ENCODE measurements at places on chromosomes 13 and 19.

- no peak for DNase-seq
Observed at GRCh38 chr13:33940256-33940655, 122.3 kb downstream of the RFC3 start.

DNA sequence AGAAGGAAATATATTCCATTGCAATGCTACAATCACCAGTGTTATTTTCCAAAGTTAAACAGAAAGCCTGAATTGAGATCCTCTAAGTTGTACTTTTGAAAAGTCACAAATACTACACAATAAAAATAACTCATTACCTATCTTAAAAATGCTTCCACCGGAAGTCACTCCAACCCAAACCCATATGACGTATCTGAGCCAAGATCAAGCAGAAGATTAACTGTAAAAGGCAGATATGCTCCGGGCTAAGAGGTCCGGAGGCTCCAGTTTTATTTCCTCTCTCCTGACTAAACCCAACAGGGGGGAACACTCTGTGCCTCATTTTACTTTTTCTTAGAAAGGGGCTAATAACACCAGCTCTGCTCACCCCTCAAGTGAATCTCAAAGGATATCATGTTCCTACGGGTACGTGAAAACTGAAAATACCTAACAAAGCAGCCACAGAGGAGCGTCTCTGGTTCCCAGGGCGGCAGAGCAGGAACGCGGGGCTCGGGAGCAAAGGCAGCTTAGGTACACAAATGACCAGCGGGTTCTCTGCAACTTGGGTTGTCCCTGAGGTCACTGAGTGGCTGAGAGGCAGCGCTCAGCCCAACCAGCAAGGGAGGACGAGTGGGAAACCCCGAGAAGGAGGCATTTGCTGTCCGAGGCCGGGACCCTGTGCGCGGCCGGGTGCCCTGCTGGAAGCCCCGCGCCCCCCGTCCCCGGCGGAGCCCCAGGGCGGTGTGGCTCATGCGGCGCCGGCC is 750 bp downstream of the RAB20 start:
- DNase-seq, result no peak

- no peak for DNase-seq
Observed at GRCh38 chr19:46726971-46727501, 10.1 kb upstream of the PRKD2 start.

DNA sequence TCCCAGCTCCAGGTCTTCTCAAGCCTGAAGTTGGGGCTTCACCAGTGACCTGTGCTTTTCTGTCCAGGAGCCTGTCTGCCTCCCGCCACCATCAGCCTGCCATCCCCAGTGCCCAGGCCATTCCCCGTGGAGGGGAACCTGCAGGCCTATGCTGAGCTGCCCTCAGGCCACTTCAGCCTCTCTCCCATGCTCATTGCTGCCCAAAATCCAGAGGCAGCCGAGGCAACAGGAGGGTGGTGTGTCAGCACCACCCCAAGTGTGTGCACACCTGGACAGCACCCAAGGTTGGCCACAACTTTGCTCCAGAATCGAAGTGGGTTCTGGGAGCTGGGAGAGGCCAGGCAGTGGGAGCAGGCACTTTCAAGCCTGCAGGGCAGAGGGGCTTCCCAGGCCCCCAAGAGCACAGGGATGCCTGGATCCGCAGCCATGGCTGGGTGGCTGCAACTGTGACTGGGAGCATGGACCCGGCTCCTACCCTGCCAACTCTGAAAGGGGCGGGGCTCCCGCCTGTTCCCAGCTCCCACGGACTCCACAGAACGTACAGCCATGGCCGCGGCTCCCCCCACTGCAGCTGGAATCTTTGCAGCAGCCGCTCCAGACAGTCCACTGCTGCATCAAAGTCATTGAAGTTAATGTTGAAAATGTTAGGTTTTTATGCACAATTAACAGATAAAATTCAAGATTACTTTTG is 1747.0 kb downstream of the OLFM4 start:
- no peak for DNase-seq

DNA sequence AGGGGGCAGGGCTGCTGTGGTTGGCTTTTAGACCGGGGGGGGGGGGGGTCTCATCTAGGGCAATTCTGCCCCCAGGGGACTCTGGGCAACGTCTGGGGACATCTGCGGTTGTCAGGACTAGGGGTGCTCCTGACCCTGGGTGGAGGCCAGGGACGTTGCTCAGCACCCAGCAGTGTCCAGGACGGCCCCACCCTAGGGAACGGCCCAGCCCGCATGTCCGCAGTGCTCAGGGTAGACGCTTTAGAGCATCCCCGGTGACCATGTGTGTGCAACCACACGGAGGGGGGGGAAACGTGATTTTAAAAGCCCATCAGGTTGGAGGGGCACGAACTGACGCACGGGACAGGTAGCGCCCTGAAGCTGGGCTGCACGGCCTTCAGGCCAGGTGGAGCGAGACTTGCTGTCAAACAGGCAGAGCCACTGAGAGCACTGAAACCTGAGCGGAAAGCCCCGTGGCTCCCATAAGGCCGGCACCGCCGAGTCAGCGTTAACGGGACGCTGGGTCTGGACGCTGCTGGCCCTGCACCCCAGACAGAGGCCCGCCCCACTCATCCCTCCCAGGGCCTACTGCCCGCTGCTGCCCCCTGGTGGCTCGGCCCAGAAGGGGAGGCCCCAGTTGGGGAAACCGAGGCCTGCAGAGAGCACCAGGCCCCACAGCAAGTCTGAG is 8.3 kb downstream of the CACTIN start:
- peak; percentile 39 for DNase-seq

- DNase-seq, result no peak
Observed at GRCh38 chr13:51815848-51816247, 11.9 kb upstream of the DHRS12 start.

DNA sequence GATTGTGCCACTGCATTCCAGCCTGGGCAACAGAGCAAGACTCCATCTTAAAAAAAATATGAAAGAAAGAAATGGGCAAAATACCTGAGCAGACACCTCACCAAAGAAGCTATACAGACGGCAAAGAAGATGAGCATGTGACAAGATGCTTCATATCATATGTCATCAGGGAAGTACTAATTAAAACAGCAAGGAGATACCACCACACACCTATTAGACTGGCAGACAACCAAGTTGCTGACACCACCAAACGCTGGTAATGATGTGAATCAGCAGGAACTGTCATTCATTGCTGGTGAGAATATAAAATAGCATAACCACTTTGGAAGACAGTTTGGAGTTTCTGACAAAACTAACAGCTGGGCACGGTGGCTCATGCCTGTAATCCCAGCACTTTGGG is 11.5 kb upstream of the TFDP1 start:
- no peak for DNase-seq

DNA sequence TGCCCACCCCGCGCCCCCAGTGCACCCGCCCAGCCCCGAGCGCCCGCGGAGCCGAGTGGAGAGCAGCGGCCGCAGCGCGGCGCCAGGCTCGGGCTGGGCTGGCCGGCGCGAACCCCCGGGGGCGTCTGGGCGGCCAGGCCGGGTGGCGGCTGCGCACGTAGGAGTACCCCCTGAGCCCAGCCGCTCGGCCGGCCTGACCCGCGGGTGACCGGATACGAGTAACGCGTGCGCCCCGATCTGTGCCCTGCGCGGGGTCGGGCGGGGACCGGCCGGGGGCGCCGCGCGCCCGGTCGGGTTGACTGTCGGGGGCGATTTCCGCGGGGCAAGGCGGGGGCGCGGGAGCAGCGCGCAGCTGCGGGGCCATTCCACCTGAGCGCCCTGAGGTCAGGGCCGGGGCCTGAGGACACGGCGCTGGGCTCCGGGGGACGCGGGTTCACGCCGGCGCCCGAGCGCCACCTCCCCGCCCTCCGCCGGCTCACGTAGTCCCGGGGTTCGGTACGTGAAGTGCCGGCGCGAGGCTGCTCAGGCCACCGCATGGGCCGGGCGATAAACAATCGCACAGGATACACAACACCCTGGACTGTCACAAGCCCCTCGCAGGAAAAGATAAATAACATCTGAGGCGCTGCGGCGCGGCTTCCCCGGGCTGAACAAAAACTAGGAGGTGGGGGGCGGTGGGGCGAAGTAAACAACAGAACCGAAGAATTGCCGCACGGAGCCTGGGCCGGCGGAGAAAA is 37.6 kb upstream of the FLT1 start:
- no peak for DNase-seq

DNA sequence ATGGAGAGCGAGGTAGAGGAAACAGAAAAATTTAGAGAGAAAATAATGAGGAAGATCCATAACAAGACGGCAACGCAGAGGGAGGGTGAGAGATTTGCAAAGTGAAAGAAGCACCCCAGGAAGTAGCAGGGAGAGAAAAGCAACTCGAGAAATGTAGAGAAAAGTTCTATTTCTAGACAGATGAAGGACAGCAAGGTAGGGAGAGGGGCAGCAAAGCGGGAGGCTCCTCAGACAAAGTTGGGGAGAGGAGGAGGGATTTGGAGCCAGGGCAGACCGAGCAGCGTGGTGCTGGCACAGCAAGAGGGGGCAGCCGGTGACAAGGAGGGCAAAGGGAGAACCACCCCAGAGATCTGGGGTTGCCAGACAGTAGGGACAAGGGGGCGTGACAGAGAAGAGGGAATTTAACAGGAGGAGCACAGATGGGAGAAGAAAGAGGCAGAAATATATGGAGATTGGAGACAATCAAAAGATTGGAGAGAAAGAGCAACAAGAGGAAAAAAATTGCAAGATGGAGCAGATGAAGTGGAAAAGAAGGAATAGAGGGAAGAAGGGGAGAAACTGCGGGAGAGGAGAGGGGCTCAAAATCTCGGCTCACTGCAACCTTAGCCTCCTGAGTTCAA is 989 bp downstream of the ZNF766 start:
- no peak for DNase-seq

GRCh38 chr13:49980266-49980665 is 16.6 kb upstream of the TRIM13 start:
- no peak for DNase-seq

GRCh38 chr13:100115693-100116254 is 26.9 kb downstream of the PCCA start:
- no peak for DNase-seq

GRCh38 chr13:41122838-41123237 is 9.8 kb downstream of the KBTBD6 start:
- no peak for DNase-seq

DNA sequence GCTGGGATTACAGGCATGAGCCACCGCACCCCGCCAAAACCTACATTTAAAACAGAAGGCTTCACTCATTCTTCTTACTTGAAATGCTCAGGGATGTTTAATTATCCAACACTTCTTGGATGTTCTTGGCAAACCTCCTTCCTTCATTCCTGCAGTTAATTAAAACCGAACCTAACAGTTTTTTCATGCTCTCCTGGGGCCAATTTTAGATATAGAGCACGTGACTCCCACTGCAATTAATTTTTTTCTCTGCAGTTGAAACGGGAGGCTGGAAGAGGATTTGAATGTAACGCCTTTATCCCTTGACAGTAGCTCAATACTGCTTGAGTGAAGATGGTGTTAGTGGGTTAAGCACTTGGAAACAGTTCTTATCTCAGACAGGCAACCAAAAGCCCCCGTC is 4.6 kb upstream of the ACTL9 start:
- no peak for DNase-seq

GRCh38 chr19:47762615-47763308 is 15.7 kb upstream of the SELENOW start:
- no peak for DNase-seq

DNA sequence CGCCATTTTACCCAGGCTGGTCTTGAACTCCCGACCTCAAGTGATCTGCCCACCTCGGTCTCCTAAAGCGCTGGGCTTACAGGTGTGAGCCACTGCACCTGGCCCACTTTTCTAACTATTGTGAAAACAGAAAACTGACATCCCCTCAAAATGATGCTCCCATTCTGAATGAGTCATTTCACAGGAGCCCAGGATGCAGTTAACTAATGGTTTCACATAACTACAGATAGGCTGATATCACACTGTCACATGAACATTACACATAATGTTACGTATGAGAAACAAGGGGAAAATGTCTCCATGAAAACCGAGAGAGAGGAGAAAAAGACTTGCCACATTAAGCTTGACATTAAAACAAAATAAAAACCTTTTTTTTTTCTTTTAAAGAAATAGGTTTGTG is 37.5 kb downstream of the N4BP2L2 start:
- DNase-seq, result no peak

DNA sequence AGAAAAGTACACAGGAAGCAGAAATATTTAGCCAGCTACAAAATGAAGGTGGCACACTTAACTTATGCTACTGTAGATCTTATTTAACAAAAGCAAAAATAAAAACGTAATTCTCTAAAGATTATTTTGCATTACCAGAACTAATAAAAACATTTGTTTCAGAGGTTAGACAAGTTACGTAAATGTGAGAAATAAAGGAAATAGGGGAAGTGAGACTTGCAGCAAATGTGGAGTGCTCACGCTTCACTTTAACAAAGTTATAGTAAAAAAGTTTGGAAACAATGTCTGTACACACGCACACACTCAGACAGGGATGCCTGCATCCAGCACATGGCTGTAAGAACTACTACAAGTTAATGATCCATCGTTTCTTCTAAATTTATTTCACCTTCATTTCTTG is 83.7 kb downstream of the NALCN start:
- no peak for DNase-seq

DNA sequence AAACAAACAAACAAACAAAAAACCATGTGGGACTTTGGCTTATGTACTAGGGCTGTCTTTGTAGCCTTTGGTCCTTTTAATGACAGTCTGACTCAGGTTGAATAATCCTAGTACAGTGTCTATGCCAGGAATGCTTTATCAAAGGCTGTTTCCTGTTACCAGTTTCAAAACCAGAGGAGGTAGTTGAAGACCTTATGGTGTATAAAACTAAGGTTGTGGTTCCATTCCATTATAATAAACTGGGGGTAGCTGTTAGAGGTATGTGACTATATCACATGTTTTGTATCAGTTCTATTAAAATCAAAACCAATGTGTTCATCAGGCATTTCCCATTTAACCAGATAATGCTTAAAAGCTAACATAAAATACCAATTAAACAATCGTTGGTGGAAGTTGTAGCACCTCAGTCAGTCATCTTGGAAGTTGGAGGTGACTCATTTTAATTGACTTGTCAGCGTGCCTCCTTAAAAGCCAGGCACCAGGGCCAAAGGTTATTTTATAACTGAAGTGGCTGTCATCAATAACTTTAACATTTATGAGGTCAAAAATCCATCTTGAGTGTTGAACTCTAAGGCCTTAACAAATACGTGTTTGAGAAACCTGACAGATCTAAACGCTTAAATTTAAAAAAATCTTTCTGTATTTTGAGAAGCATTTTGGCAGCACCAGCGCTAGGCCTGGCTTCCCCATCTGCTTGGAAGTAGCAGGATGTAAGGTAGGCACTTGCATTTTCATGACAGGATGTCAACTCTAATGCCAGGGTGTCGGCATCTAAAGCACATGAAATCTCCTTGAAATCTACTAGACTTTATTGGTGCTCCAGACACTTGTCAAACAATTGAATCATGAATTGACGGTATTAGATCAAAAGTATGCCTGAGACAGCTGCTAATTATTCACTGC is 162.5 kb downstream of the LMO7 start:
- DNase-seq, result no peak

DNA sequence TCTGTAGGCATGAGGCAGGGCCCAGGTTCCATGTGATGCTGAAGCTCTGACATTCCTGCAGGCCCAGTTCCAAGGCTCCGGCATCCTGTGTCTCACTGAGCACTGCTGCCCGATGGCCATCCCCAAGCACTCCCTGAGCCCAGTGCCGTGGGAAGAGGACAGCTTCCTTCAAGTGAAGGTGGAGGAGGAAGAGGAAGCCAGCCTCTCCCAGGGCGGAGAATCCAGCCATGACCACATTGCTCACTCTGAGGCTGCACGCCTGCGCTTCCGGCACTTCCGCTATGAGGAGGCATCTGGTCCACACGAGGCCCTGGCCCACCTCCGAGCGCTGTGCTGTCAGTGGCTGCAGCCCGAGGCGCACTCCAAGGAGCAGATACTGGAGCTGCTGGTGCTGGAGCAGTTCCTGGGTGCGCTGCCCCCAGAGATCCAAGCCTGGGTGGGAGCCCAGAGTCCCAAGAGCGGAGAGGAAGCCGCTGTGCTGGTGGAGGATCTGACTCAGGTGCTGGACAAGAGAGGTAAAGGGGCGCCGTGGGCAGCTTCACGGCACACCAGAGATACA is 8.0 kb downstream of the ZSCAN22 start:
- DNase-seq, result no peak

All from stimulated activated CD4-positive, alpha-beta T cell treated with anti-CD3 and anti-CD28 coated beads, Interleukin-1b, Interleukin-23, amount 100 ng/mL, for 24 hours (primary cell).